ENCODE measurements at places on chromosomes 7 and 10.

DNA sequence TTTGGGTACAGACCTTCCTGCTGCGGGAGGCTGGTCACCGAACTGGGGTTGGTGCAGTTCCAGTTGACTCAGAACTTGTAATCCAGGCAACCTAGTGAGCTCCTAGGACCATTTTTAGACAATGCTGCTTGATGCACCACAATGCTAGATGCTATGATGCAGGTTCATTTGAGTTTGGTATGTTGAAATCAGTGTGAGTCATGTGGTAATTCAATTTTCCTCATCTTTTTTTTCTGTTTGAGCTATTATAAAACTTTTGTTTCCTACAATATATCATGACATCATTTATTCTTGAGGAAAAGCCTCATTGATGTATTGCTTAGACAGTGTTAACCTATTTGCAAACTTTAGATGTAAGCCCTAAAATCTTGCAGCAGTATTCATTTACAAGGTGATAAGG is 40.9 kb upstream of the MTPN start:
- DNase-seq = no peak

DNA sequence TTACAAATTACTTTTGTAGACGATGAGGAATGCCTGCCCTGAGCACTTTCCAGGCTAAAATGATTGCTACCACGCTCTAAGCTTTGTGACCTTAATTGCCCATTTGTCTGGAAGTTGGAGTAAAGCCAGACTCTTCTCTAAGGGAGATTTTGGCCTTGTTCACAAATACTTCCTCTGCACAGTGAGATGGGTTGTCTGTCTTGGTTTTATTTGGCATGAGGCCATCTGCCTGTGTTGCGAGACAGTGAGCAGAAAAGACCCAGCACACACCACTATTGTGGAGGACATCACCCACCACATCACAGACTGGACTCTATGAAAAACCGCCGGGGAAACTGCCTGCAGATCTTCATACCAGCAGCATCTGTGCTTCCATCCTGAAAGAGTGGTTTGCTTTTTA is 138.4 kb downstream of the BICC1 start:
- peak; percentile 13 for DNase-seq

- no peak for DNase-seq
Observed at GRCh38 chr7:127889677-127890076, 141.6 kb downstream of the LRRC4 start.

GRCh38 chr10:63720072-63720537 is 198.9 kb downstream of the REEP3 start:
- DNase-seq = peak; percentile 73

DNA sequence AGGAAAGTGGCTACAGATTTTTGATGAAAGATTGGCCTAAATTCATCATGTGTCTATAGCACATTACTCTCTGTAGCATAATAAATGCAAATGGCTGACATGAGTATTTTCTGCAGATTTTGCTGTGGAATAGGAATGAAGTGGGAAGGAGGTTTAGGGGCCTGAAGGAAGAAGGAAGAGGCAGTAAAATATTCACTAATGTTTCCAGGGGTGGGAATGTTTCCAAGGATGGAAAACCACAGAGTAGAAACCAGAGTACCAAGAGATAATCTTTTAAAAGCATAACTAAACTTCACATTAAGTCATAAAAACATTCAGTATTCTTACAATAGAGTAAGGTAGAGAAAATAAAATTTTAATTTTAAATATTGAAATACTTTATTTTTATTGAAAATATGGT is 267.8 kb downstream of the BICC1 start:
- DNase-seq = no peak

- no peak for DNase-seq
Observed at GRCh38 chr7:65441010-65441409, 67.4 kb downstream of the ZNF92 start.

- DNase-seq = no peak
Observed at GRCh38 chr10:60363187-60363586, 26.5 kb downstream of the ANK3 start.
